ENCODE measurements at places on chromosomes 3 and 15.

DNA sequence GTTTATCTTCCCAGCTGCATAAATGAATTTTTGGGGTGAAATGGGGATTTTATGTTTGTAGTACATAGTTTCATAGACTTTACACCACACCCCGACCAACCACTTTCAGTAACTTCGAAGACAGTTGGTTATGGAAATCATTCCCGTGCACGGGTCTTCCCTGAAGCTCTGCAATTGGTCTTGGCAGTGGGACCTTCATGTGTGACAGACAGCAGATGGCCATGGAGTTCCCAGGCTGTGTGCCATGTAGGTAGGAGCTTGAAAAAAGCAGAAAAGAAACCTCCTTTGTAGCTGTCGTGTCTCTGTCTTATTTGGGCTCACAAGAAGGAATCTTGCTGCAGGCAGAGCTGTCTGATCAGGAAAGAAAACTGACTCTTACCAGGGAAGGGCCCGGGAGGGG, 25.9 kb downstream of the EXOG start:
- no peak for DNase-seq

DNA sequence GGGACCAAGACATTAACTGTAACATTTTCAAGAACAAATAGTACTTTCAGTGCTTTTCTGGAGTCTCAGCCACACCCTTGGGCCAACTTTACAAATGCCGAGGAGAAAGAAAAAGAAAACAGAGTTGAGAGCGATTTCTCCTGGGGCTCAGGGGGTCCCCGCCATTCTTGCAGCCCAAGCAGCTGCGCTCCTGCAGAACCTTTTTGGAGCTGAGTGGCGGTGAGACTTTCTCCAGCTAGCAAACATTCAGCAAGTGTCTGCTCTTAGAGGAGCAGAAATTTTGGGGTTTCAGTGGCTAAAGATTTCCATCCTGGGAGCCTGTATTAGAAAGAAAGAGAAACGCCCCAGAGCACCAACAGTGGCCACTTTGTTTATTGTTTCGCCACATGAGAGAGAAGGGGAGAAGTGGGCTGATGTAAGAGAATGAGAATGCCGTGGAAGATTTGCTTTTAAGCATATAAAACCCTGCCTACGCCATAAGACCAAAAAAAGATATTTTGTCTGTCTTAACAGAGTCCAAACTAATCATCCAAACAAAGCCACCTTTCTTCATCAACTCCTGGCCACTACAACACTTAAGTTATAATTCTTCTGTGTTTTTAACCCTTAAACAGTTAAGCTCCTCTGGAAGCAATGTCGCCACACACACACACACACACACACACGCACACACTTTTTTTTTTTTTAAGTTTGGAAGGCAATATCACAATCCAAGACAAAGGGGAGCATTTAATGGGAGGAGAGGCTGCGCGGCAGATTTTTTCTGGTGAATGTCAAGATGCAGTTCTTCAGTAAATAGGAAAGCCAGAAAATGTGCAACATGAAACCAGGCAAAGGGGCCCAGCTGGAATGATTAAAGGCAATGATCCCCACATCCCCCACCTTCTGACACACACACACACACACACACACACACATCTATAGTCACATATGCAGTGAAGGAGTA, 19.2 kb downstream of the EID1 start:
- no peak for DNase-seq

DNA sequence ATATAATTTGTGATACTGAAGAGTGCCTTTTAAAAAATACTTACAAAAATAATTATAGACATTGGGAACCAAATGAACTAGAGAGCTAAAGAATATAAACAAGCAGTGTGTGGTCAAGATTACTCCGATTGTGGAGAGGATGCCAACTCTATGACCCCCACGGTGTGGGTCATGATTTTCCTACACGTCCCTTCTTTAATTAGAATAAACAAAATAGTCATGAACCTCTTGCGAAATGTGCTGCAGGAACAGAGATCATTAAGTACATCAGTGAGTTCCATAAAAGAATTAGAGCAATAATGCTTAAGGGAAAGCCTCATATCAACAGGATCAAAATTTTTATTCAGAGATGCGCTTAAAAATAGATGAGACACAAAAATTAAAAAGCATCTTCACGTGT, 476.6 kb upstream of the ROBO1 start:
- no peak for DNase-seq

- no peak for DNase-seq
These were observed 34.9 kb downstream of the PIK3CB start for GRCh38 chr3:138799822-138800221.

GRCh38 chr3:178436773-178437172, 99.5 kb upstream of the KCNMB2 start:
- DNase-seq = no peak

GRCh38 chr3:69504232-69504631, 118.3 kb upstream of the FRMD4B start:
- no peak for DNase-seq

GRCh38 chr15:92787116-92787515, 113.0 kb upstream of the CHD2 start:
- no peak for DNase-seq

DNA sequence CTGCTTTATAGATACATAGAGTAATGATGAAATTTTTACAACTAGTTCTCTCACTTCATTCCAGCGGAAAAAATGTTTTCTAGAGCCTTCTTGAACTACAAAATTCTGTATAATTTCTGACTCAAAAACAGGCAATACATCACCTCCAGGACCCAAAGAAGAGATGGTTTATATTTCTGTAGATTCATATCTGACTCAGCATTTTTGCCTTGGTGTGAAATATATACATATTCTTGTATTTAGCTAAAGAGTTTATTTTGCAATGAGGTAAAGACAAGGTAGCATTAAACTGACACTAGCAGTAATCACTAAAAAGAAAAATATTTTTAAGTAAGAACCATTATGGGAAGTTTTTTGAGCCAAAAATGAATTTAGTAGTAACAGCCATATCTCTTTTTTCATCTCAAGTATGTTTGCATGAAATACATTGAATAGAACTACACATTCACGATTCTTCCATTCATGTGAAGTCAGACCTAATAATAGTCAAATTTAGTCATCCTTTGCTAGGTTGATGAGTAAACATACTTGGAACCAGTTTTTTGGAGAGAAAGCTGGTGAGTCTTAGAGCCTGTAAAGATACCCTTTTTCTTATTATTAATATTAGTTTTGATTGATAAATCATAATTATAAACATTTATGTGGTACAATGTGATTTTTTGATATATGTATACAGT, 31.6 kb downstream of the COL8A1 start:
- DNase-seq = no peak

- no peak for DNase-seq
These were observed 120.9 kb downstream of the BDH1 start for GRCh38 chr3:197434830-197435229.

DNA sequence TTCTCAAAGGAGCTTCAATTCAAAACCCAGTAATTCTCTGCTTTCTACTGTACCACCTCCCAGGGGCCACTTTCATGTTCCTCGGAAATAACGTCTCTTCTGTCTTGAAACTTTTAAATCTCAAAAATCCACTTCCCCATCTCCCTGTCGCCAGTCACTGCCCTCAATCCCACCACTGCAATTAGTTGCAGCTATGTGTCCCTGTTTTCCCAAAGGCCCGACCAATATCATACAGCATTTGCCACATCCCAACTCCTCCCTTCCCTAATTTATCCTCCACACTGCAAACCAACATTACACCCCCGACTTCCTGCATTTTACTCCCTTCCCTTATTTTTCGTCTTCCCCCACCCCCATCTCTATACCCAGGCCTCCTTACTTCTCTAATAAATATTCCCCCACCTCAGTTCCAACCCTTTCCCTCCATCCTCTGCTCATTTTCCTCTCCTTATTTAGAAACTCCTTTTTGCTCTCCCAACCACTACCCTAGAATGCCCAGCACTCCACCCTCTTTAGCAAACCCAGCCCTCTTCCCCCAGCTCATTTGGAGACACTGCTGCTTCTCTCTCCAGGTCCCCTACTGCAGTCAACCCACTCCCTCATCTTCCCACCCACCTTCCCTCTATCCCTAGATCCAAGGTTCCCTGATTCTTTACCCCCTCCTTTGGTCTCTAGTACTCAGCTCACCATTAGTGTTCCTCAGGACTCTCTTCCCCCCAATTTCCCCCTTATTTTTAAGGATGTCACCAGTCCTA, 1.1 kb downstream of the NPTN start:
- no peak for DNase-seq

DNA sequence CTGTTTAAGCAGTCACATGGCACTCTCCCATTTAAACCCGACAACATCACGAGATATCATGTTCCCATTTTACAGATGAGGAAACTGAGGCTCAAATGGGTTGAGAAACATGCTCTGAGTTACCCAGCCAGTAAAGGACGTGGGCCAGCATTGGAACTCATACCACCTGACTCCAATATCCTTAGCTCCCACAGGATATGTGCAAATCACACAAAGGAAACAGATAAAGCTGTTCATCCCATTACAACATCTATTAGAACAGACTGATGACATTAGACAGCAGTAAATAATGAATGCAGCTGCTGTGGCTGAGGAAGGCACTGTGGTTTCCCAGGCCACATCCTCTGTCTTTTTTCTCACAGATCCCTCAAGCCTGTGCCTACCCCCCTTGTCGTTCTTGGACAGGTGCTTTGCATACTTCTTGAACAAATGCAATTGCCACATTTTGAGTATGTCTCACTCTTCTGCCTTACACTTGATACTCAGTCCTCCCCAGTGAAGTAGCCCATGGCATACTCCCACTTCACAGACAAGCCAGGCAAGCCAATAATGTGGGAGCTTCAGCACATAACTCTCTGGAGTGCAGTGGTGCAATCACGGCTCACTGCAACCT, 17.7 kb downstream of the FRMD4B start:
- DNase-seq = no peak

- DNase-seq = no peak
These were observed 73.2 kb upstream of the CTXND1 start for GRCh38 chr15:80325206-80325605.

- DNase-seq = no peak
These were observed 227.7 kb downstream of the FOXP1 start for GRCh38 chr3:71355862-71356261.

DNA sequence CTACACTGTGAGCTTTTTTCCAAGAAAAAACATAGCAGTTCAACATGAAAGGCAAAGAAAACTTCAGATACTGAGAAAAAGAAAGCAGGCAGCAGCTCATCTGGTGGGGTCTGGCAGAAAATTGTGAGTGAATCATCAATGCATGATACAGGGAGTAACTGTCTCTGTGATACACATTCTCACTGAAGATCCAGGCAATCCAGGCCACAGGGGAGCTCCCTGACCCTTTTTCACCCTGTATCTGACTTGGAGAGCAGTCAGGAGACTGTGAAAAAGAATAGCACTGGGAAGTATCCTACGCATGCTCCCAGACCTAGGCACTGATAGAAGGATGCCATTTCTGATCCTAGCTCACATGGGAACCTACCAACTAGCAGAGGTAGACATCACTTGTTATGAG, 269.8 kb downstream of the MBNL1 start:
- DNase-seq = no peak

DNA sequence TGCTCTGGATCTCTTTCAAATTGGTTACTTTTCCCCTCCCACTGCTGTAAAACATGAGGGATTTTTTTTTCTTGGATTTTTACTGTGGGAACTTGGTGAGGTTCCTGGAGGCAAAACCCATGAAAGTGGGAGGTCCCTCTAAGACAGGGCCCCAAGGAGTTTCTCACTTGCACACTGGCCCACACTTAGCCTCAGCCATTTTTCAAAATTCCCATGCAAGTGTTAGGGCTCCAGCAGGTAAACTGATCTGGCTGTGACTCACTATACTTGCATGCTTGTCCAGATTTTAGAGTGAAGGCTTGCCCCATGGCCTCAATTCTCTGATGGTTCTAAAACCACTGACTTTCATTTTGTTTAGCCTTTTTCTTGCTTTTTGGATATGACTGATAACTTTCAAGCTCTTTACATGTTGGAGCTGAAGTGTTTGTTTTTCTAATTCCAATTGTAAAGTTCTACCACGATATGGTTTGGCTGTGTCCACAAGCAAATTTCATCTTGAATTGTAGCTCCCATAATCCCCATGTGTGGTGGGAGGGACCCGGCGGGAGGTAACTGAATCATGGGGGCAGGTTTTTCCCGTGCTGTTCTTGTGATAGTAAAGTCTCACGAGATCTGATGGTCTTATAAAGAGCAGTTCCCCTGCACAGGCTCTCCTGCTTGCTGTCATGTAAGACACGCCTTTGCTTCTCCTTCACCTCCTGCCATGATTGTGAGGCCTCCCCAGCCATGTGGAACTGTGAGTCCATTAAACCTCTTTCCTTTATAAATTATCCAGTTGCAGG, 37.7 kb downstream of the MCCC1 start:
- no peak for DNase-seq

GRCh38 chr3:197501496-197501878, 54.3 kb downstream of the BDH1 start:
- DNase-seq = no peak

DNA sequence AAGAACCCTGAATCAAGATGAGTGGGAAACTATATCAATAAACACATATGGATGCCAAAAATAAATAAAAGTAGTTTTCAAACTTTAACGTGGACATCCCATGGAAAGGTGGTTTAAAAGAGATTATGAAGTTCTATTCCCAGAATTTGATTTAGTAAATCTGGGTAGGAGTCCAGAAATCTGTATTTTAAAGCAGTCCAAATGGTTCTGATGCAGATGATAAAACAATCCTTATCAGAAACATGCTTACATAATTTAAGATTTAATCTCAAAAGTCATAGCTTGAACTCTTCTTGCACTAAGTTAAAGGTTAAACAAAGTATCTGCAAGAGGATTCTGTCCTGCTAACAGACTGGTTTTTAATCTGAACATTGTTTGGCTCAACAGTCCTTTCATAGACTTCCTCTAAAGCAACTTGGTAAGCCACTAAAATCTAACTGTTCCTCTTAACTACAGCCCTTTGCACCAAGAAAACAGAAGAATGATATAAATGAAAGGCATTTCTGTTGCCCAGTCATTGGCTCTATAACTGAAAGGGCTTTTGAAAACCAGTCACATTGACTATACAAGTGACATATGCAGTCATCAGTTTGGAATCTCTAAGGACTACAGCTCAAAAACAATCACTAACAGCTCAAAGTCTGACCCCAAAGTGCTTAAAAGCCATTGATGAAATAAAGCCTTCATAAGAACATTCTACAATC, 23.4 kb upstream of the MAP4 start:
- DNase-seq = no peak

DNA sequence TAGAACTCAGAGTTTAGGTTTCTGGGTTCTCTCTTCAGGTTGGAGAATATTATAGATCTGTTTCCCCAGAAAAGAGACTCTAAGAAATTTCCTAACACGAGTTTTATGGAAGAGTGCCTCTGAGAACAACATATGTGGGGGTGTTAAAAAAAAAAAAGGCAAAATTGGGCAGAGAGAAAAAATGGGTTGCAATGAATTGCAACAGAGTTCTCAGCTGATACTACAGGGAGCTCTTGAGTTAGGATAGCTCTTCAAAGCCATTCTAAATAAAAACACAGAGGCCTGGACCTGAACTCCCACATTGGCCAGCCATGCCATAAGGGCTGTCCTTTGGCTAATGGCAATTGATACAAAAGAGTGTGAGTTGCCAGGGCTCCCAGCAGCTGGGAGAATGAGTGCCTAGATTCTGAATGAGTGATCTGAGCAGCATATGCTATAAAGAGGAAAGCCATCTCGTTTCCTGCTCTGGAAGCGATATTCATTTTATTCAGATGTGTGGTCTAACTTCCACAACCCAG, 20.1 kb upstream of the UBE2E2 start:
- no peak for DNase-seq

- no peak for DNase-seq
These were observed 6.3 kb upstream of the TRIM59 start for GRCh38 chr3:160455846-160456245.

GRCh38 chr3:115332998-115333397, 185.9 kb upstream of the ZBTB20 start:
- DNase-seq = no peak

Data from stimulated activated CD4-positive, alpha-beta T cell treated with anti-CD3 and anti-CD28 coated beads, Interleukin-1b, Interleukin-23, amount 100 ng/mL, for 1 hour (primary cell).